ENCODE measurements at places on chromosomes 1 and 21. TPM values are rescaled to one million over a fixed set of nuclear protein-coding genes. Genes with fewer than 3 reads are reported as not detected.
A peak's percentile ranks its signal among the peaks of the same experiment; 100 is the strongest.

- no peak overlapping the region for H3K27ac ChIP-seq
- no peak for DNase-seq
- H3K36me3 ChIP-seq = no peaks in the 10 kb centered on the region
- peaks cover 27% of the 10 kb centered on the region for H3K4me1 ChIP-seq
- no peak overlapping the region for H3K4me3 ChIP-seq
These were observed 4.5 kb downstream of the TMEM125 start for GRCh38 chr1:43274125-43274803.

- H3K36me3 ChIP-seq = peaks cover 8% of the 10 kb centered on the region
- no peak for DNase-seq
- H3K27me3 ChIP-seq = no peaks in the 10 kb centered on the region
- no peak overlapping the region for H3K4me3 ChIP-seq
These were observed 15.8 kb downstream of the APP start for GRCh38 chr21:26154753-26155152.

DNA sequence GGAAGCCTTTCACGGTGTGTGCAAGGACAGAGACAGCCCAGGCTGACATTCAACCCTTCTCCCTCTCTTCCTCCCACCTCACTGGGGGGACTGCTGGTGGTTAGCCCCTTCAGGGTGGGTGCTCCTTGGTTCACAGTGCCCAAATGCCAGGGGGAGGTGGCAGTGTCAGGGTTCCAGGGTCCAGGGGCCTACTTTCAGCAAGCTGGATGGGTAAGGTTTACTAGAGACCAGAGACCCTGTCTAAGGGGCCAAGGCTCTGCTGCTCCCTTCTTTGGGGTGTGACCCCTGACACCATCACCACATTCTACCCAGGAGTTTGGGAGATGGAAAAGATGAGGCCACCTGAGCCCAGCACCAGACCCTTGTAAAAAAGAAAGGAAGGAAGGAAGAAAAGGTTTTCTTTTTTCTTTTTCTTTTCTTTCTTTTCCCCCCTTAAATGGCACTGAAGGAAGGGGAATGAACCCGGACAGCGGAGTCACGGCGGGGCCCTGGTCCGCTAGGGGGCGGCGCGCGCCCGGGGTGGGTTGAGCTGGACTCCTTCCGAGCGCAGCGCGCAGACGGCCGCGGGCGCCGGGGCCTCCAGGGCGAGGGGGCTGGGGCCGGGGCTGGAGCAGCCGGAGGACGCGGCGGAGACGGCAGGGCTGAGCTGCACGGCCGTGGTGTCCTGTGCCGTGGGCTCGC is 18.8 kb downstream of the KNCN start:
- H3K27ac ChIP-seq = no peak overlapping the region
- peak; percentile 67 for DNase-seq
- H3K27me3 ChIP-seq = peaks cover 82% of the 10 kb centered on the region
- H3K4me3 ChIP-seq = peak overlapping the region; percentile 25

Gene RXRG
- total RNA-seq = 1.0 TPM

GRCh38 chr1:179953974-179954492 is 577 bp upstream of the CEP350 start:
- H3K4me1 ChIP-seq = peaks cover 24% of the 10 kb centered on the region
- H3K27ac ChIP-seq = peak overlapping the region; percentile 90
- DNase-seq = peak; percentile 42

- H3K36me3 ChIP-seq = no peaks in the 10 kb centered on the region
- H3K27me3 ChIP-seq = no peaks in the 10 kb centered on the region
- H3K4me3 ChIP-seq = no peak overlapping the region
- no peak for DNase-seq
- peaks cover 68% of the 10 kb centered on the region for H3K4me1 ChIP-seq
- peak overlapping the region; percentile 32 for H3K27ac ChIP-seq
These were observed 105.5 kb upstream of the IRF2BP2 start for GRCh38 chr1:234715252-234716014.

- no peak overlapping the region for H3K4me3 ChIP-seq
- DNase-seq = no peak
- H3K27ac ChIP-seq = no peak overlapping the region
These were observed 42.2 kb upstream of the DPT start for GRCh38 chr1:168771104-168771630.

DNA sequence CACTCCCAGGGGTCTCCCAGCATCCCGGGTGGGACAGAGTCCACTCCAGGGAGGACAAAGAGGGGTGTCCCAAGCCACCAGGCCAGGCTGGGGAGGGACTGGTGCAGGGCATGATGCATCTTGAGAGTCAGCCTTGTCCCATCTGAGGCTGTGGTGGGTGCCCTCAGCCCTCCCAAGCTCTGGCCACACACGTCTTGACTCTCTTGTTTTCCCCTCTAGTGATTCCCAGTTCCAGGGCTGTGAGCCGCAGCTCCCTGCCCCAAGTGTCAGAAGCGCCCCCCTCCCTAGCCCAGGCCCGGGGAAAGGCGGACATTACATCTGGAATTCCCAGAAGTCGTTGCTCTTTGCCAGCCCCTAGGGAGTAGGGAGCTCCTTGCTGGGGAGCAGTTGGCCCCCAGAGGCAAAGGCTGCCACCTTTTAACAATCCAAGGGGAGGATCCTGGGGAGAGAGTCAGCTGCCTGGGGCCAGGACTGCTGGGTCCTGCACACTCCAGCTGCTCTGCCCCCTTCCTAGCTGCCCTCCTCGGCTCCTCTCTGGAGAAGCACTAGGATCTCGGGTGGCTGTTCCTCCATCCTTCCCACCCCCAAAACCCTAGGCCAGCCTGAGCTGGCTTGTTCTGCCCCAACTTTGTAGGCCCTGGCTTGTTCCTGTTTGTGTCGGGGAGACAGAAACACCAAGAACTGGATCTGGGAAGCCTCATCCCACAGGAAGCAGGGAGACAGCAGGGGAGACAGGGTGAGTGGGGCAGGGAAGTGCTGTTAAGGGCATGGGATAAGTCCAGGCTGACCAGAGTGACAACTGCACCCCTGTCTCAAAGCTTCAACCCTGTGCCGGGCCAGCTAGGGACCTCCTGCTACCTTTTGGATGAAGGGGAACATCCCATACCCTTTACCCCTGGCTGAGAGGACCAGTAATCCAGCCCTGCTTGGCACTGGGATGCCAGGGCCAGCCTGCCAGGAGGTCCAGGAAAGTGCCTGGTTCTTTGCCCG is 3.2 kb upstream of the PTPN7 start:
- H3K4me3 ChIP-seq = no peak overlapping the region
- H3K27ac ChIP-seq = peak overlapping the region; percentile 43
- no peaks in the 10 kb centered on the region for H3K27me3 ChIP-seq

Gene CXADR
- total RNA-seq = 36.8 TPM

Measured in mesothelial cell of epicardium (in vitro differentiated cells).